ENCODE measurements at places on chromosomes 7 and 10.

DNA sequence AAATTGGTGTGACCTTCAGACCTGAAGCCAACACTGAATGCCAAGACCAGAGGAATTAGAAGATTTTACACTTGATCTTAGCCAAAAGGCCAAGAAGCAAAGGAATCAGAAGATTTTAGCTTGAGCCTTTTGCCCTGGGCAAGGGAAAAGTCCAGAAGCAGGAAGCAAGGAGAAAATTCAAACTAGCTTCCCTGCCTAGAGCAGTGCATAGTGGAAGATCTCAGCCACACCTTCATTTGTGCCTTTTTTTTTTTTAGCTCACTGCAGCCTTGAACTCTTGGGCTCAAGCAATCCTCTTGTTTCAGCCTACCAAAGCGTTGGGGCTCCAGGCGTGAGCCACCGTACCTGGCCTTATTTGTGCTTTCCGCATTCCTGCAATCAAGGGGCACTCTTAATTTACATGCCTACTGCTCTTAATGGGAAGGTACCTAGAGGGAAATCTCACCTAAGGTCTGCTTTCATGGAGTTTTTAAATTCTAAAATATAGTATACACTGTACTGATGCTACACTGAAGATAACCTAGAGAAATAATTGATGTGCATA is 8.3 kb upstream of the PIP4K2A start:
- DNase-seq, result no peak

DNA sequence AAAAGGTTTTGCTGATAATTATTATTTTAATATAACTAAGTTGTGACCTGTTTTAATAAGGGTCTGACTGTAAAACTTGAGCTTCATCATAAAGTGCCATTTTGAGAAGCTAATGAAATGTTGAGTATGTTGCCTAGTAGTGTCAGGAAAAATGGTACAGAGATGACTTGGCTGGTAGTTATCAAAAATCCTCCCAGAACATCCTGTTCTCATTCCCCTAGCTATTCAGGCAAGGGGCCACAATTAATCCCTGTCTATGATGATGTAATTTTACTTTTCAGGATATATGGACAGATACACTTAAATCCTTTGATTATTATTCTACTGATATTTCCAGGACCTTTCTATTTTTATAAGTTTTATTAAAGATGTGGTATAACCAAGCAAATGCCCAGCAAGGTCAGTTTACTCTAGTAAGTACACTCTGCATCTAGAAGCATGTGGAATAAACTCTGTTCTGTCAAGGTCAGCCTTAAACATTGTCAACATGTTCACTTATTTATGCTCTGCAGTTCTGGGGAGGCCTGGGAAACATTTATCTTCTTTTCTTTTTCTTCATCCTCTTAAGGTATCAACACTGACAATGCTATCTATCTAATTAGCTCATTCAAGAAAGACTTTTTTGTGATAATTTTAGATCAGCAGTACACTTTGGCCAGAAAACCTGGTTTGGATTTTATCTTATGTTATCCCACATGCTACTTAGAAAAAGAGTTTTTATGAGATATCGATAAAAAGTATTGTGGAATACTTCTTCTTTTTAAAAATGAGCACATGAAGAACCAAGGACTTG is 32.1 kb downstream of the BTRC start:
- DNase-seq, result no peak

GRCh38 chr10:113907166-113907565 is 52.7 kb downstream of the NHLRC2 start:
- no peak for DNase-seq

GRCh38 chr7:46206476-46207060 is 285.5 kb upstream of the IGFBP3 start:
- DNase-seq, result no peak

DNA sequence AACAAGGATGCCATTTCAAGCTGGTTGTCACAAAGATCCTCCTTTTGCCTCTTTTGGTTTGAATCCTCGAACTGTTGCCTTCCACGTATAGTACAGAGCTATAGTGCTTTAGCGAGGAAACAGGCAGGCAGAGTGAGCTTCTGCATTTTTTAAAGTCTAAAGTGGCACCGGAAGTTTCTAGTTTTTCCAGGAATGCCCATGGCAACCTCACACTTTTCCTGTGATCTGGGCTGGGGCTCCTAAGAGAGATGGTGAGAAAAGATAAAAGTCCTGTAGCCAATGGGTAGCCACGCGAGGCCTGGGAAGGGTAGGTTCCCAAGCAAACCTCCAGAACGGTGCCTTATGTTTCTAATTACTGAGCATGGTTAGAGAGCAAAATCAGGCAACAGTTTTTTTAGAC is 76.7 kb downstream of the CALD1 start:
- no peak for DNase-seq

GRCh38 chr7:107172276-107173032 is 3.7 kb downstream of the HBP1 start:
- DNase-seq, result no peak

DNA sequence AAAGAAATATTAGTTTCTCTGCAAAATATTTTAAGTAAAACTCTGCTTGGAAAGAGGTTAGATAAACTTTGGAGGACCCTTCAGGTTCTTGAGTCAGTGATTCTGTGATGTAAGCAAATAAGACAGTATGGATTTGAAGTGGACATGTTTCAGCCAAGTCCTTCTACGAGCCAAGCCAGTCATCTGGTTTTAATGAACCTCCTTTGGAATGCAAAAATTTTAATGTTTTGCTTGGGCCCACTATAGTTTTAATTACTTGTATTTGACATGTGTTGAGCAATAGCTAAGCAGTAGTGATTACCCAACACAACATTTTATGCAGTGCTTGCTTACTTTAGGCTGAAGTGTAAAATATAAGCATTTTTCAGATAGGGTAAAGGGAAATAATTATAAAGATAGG is 296.3 kb upstream of the SEMA3D start:
- no peak for DNase-seq

DNA sequence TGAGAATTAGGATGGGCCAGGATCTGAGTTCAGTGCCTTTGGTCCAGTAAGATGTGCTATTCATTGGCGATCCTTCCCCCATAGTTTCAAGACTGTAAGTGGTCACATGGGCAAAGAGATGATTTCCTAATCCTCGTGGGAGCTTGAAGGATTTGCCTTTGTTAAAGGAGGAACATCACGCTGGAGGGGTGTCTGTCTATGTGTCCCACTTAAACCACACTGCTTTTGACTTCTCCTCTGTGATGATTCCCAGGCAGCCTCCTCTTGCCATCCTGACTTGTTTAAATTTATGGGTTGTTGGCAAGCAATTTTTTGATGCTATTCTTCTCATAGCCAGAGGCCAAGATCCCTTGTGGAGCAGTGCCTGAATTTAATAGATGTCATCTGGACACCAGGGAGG is 154.0 kb downstream of the TCF7L2 start:
- DNase-seq, result no peak

DNA sequence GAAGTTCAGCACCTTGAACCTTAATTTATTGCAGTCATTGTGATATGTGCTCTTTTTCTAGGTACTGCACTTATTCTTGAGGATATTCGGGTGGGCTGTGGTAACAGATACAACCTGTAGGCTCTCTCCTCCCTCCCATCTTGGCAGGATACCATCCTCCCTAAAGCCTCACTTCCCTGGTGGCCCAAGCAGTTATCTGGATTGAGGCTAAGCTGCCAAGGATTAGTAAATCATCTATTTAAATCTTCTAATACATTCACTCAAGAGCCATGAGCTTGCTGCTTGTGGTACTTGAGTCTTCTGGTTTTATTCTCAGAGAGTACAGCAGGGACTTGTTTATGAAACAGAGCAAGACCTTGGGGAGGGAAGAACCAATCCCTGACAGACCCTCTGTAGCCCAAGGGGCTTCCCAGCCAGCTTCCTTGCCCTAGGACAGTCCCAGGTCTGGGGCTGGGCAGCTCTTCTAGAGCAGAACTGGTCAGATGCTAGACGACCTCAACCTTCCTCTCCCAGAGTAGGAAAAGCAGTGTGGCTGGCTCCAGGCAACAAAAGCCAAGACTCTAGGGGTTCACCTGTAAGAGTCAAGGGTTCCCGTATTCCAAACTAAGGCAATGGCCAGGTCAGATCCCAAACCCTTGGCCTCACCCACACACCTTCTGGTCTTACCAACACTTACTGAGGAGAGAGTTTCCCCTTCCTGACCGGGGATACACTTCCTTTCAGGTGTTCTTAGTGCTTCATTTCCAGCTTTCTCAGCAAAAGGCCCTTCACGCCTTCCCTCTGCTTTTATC is 21.3 kb downstream of the WNT8B start:
- DNase-seq, result no peak

DNA sequence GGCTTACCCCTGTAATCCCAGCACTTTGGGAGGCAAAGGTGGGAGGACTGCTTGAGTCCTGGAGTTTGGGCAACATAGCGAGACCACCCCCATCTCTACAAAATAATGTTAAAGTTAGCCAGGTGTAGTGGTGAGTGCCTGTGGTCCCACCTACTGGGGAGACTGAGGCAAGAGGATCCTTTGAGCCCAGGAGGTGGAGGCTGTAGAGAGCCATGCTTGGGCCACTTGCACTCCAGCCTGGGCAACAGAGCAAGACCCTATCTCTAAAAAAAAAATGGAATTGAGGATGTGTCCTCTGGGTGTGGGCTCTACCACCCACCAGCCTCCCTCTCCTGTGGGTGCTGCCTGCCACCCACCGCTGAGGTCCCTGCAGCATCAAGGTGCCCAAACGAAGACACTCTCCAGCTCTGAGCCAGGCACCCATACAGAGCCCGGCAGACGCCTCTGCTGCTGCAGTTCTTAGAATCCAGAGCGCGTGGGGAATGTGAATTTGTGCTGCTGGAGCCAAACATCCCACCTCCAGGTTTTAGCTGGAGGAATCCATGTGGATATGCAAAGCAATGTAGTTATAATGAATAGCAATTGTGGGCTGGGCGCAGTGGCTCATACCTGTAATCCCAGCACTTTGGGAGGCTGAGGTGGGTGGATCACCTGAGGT is 176.0 kb upstream of the TNRC18 start:
- no peak for DNase-seq

DNA sequence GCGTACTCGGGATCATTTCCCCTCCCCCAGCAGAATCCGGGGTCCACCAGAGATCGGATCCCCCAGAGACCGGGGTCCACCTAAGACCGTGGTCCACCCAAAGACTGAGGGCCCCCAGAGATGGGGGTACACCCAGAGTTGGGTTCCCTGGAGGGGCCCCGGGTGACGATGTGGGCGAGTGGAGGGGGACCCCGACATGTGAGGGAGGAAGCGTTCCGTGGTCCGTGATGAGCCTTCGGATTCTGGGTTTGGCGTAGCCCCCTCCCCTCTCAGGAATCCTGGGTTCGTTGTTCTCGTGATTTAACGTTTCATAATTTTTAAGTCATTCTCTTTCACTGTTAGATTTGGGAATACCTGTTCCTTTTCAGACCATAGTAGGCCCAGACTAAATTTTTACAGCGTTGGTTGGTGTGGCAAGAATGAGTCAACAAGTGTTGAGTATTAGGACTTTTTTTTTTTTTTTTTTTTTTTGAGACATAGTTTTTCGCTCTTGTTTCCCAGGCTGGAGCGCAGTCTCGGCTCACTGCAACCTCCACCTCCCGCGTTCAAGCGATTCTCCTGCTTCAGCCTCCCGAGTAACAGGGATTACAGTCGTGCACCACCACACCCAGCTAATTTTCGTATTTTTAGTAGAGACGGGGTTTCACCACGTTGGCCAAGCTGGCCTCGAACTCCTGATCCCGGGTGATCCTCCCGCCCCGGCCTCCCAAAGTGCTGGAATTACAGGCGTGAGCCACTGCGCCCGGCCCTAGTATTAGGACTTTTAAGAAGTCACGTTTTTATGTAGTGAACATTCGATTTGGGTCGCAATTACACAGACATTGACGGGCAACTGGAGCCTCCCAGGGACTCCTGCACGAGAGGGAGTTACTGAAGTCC is 672 bp downstream of the GTPBP4 start:
- no peak for DNase-seq

DNA sequence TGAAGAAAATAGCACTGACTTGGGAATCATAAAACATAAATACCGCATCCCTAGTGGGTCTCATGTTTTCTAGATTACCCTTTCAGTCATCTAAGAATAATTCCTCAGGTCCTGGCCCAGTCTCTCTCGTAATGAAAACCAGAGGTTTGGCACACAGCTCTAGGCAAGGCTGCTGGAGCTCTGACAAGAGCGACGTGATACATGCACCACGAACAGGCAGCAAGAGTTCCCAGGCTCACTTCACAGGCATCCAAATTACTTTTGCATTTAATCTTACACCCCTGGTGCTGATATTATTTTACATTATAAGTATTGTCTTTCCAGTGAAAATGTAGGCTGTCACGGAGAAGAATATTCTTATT is 105.2 kb downstream of the THSD7A start:
- no peak for DNase-seq

GRCh38 chr7:84102213-84102612 is 92.4 kb downstream of the SEMA3A start:
- DNase-seq, result no peak

- peak; percentile 34 for DNase-seq
Measured at GRCh38 chr7:42236266-42236975, 588 bp downstream of the GLI3 start.

DNA sequence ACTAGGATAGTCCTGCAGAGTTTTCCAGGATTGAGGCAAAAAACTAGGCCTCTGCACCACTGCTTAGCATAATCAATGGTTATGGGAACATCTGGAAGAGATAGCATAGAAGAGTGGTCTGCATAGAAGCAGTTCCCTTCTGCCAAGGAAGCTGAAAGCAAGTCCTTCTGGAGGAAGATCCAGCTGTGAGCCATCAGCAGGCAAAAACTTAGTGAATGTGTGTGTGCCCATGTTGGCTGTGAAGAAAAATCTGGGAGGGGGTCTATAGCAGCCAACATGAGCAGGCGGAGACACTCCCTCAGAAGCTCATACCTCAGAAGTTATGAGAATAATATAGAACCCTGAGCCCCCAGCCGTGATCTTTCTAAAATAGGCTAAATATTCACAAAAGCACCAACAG is 228.1 kb upstream of the STEAP1 start:
- DNase-seq, result no peak
